ENCODE measurements at places on chromosomes 7 and 10.

DNA sequence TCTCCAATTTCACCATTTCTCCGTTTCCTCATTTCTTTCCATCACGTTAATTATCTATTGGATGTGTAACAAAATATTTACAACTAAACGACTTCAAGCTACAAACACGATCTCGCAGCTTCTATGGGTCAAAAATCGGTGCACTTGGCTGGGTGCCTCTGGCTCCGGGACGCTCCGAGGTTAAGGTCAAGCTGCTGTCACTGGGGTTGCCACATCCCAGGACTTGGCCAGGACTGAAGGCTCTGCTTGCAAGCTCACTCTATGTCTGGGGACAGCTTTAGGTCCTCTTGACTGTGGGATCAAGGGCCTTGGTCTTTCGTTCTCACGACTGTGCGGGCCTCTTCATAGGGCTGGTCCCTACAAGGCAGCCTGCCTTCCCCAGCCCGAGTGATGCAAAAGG, 159.7 kb downstream of the CCDC3 start:
- DNase-seq = no peak

GRCh38 chr7:101598986-101599771, 29.9 kb downstream of the MYL10 start:
- DNase-seq = peak; percentile 22

- no peak for DNase-seq
These were observed 45.0 kb downstream of the MRC1 start for GRCh38 chr10:17854044-17854652.

- no peak for DNase-seq
These were observed 203.5 kb upstream of the PHF14 start for GRCh38 chr7:10770176-10770575.

GRCh38 chr10:44066527-44067255, 318.2 kb downstream of the CXCL12 start:
- no peak for DNase-seq

- DNase-seq = no peak
These were observed 10.6 kb upstream of the BPGM start for GRCh38 chr7:134636008-134636449.

DNA sequence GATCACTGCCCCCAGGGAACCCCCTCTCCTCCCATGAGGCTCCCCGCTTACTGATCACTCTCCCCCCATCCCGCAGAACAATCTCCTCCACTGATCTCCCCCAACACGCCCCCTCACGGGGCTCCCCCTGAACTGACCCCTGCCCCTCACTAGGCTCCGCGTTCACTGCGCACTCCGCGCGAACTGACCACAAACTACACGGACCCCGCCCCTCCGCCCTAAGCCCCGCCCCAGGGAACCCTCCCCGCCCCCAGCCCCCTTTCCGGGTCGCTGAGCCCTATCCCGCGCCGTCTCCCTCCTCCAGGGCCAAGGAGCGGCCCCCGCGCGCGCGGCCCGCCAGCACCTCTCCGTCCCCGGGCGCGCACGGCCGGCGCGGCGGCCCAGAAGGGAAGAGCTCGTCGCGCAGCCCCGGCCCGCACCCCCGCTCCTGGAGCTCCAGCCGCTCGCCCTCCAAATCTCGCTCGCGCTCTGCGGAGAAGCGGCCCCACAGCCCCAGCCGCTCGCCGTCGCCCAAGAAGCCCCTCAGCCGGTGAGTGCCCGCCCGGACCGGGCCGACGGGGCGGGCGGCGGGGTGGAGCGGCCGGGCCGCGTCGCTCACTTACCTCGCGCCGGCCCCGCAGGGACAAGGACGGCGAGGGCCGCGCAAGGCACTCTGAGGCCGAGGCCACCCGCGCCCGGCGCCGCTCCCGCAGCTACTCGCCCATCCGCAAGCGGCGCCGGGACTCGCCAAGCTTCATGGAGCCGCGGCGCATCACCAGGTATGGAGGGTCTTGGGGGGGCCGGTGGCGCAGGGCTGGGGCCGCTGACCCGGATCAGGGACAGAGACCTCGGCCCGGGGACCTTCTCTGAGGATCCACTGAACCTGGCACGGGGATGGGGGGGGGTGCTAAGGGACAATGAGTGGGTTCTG, 19.9 kb upstream of the HSPB1 start:
- DNase-seq = no peak

DNA sequence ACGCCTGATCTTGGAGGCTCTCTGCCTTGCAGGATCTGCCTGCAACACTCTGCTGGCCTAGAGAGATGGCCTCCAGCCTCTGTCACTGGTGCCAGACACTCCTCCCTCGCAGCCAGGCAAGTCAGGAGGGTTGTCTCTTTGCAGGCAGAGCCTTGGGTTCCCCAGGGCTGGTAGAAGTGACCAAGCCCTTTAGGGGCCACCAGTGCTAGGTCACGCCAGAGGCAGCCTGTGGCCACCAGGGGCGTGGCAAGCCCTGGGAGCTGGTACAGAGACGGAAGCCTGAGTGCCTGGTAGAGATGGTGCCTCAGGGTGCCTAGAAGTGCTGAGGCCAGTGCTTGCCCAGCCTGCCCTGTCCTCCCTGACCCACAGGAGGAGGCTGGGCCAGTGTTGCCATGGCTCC, 9.1 kb downstream of the ADCYAP1R1 start:
- DNase-seq = no peak

DNA sequence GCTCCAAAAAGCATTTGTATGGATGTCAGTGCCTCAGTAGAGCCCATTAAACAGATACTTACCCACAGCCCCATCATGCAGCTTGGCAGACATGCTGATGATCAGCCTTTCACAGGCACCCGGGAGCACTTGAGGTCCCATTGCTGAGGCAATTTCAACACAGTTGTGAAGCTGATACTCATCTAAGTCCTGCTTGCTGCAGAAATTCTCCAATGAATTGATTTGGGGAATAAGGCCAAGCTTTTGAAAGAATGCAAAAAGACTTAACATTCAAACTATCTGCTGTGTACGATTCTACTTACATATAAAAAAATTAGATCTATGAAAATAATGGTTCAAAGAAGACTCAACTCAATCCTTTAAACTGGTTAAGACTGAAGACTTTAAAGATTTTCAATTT, 60.5 kb downstream of the LAMB4 start:
- no peak for DNase-seq
